ENCODE measurements at places on chromosomes 3 and 15. TPM values are rescaled to one million over a fixed set of nuclear protein-coding genes. Genes with fewer than 3 reads are reported as not detected.

Gene GPR27
- 0.07 TPM for total RNA-seq

Gene HESX1
- 0.40 TPM for total RNA-seq

Gene SNRK
- 347 TPM for total RNA-seq

Gene ANKDD1A
- total RNA-seq, result 2.0 TPM

Gene GP9
- total RNA-seq, result not detected

Gene UPK1B
- not detected for total RNA-seq

Gene CSPG4
- 0.13 TPM for total RNA-seq

Gene C3orf49
- not detected for total RNA-seq

Gene GATA2
- 38.3 TPM for total RNA-seq

Gene CCR9
- not detected for total RNA-seq

Gene GHRL
- not detected for total RNA-seq

Gene BNIP2
- total RNA-seq, result 256 TPM

Gene LARP6
- total RNA-seq, result 12.9 TPM

Gene MELTF
- 7.4 TPM for total RNA-seq

Gene SERINC4
- total RNA-seq, result not detected

Gene SLC9C1
- total RNA-seq, result 0.57 TPM

Gene ITIH4
- 0.22 TPM for total RNA-seq

Gene ZBED2
- total RNA-seq, result not detected

Gene NR2E3
- total RNA-seq, result 0.27 TPM

Gene ALAS1
- total RNA-seq, result 71.7 TPM

Gene TMEM45A
- 4.6 TPM for total RNA-seq

Gene PAK6
- total RNA-seq, result not detected

Gene BTLA
- total RNA-seq, result not detected

Gene GABRB3
- 0.57 TPM for total RNA-seq

Gene ECT2
- total RNA-seq, result 75.3 TPM

Gene RYR3
- total RNA-seq, result under 0.01 TPM

Gene GCNT3
- not detected for total RNA-seq

Gene CDC25A
- total RNA-seq, result 25.3 TPM

Gene SAMMSON
- total RNA-seq, result not detected

Gene CCRL2
- 14.6 TPM for total RNA-seq

Gene FES
- total RNA-seq, result 50.6 TPM

Gene TPRG1
- 0.13 TPM for total RNA-seq

Gene PLCH1
- 0.27 TPM for total RNA-seq

Gene ACKR2
- not detected for total RNA-seq

Gene PPIP5K1
- total RNA-seq, result 32.3 TPM

Gene LIPC
- 0.07 TPM for total RNA-seq

Gene CA12
- 1.1 TPM for total RNA-seq

Gene P2RY14
- total RNA-seq, result not detected

Gene GOLGA8T
- total RNA-seq, result not detected

Gene FAM174B
- 0.66 TPM for total RNA-seq

Gene HDC
- total RNA-seq, result not detected

Gene NPAP1
- total RNA-seq, result not detected

Gene C2CD4A
- total RNA-seq, result 1.3 TPM

Gene ZFYVE19
- 18.5 TPM for total RNA-seq

Gene TM4SF18
- 156 TPM for total RNA-seq

All from thoracic aorta endothelial cell (primary cell).